Right cardiac atrium (tissue), 5 donors: ENCODE measurements at places on chromosomes 4 and X. TPM values are rescaled to one million over a fixed set of nuclear protein-coding genes. Genes with fewer than 3 reads are reported as not detected.

DNA sequence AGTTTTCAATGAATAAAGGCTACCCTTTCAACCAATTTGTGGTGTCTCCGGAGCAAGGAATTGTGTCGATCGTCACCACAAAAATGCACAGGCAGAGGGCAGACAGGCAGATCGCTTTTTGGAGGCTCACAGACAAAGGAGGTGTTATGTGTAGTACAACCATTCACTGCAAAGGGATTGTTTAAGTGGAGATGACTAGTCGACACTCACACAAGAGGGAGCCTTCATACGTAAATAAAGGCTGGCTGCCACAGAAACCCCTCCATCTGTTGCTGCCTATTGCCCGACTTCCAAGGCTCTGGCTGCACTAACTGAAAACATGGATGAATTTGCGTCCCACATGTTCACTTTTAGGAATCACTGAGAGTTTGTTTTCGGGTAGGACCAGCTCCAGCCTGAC is 281.1 kb downstream of the NKX6-1 start:
- DNase-seq, result no peak

DNA sequence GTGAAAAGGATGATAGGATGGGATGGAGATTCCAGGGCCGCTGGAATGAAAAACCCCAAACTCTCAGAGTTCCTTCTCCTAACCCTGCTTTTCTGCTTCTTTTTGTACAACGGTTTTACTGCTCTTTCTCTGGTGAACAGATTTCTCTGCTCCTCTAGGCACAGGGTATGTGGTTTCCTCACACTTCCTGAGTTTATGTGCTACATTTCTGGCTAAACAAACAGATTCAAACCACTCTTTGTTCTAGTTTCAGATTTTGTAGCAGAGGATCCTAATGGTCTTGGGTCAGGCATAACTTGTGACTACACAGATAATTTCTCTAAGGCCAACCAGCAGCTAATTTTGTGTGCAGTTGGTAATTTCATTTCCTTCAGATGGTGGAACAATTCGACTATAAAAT is 52.6 kb downstream of the OSTC start:
- DNase-seq, result no peak

DNA sequence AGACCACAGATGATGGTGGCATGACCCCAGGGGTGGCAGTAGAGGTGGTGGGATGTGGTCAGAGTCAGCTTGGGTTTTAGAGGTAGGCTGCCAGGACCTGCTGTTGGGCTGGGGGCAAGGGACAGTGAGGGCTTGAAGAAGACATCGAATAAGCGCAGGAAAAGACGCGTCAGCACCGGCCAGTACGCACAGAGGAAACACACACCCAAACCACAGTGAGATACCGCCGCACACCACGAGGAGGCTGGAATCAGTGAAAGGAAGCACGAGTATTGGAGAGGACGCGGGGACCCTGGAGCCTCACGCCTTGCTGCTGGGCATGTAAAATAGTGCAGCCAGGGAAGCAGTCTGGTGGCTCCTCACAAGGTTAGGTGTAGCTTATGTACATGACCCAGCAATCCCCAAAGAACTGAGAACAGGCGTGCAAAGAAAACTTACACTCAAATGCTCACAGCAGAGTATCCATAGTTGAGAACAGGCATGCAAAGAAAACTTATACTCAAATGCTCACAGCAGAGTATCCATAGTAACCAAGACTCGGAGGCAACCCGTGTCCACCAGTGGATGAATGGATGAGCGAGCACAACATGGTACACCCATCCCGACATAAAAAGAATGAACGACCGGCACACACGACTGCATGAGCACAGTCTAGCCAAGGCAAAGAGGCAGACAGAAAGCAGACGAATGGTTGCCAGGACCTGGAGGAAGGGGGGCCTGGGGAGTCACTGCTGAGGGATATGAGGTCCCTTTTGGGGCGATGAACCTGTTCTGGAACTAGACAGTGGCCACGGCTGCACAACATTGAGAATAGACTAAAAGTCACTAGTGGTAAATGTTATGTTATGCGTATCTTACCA is 13.3 kb downstream of the PDZD4 start:
- no peak for DNase-seq

- DNase-seq, result no peak
Measured at GRCh38 chr4:128980816-128981326, 112.5 kb downstream of the SCLT1 start.

DNA sequence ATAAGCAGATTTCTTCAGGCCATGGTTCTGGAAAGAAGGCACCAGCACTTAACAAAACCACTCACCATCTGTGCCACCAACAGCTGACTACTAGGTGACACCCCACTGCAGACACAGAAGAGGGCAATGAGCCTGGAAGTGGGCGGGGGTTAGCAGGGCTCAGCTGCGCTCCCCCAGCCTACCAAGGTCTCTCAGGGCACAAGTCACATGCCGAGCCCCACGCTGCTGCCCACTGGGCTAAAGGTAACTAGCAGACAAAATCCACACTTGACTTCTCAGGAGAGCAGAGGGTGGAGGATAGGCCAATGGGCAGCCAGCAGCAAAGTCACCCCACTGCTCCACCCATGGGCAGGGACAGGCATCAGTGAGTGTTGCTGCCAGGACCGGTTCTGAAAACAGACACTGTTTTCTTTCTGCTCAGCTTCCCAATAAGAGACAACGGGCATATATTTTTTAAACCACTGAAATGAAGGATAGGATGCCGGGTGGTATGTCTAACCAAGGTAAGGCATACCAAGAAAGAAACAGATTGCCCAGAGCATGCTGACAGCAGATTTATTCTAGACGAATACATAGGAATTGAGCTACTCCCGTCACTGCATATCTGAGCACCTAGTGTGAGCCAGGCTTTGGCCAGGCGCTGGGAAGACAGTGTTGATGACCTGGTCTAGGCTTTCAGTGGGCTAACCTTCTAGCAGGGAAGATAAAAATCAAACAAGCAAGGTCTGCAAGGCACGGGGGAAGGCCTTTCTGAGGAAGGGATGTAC is 20.1 kb downstream of the ACSL1 start:
- peak; percentile 86 for DNase-seq

GRCh38 chr4:150562250-150562649 is 19.7 kb upstream of the MAB21L2 start:
- DNase-seq, result no peak

DNA sequence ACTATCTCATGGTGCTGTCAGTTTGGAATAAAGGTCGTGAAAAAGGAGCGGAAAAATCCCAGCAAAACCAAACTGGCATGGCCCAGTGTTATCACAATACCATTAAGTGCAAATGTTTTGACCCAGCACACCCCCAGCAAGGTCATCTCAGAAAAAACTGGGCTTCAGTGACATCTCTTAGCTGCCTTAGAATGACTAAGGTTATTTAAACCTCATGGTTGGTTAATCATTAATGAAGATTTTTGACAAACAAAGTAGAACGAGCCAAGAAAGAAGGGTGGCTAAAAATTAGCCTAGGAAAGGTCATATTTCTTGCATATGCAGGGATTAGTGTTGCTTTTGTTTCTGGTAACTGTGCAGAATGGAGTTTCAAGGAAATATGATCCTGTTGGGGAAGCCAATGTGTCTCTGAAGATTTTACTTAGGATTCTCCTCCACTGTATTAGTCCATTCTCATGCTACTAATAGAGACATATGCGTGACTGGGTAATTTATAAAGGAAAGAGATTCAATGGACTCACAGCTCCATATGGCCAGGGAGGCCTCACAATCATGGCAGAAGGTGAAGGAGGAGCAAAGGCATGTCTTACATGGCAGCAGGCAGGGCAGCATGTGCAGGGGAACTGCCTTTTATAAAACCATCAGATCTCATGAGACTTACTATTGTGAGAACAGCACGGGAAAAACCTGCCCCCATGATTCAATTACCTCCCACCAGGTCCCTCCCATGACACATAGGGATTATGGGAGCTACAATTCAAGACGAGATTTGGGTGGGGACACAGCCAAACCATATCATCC is 83.5 kb downstream of the CHRNA9 start:
- no peak for DNase-seq

DNA sequence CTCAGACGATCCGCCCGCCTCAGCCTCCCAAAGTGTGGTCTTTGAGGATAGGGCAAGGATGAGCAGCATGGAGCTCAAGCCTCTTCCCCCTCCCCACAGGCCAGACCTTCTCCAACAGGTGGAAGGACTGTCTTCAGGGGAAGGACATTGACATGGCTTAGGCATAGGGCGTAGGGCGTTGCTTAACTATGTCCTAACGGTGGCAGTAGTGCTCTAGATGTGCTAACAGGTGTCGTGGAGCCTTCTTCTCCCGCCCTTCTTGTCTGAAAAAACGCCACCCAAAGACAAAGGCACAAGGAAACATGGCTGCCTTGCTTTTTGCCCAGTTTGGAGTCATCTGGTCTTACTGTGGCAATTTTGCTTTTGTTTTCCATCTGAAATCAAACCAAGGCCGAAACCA is 219.8 kb downstream of the OR13H1 start:
- DNase-seq, result no peak

DNA sequence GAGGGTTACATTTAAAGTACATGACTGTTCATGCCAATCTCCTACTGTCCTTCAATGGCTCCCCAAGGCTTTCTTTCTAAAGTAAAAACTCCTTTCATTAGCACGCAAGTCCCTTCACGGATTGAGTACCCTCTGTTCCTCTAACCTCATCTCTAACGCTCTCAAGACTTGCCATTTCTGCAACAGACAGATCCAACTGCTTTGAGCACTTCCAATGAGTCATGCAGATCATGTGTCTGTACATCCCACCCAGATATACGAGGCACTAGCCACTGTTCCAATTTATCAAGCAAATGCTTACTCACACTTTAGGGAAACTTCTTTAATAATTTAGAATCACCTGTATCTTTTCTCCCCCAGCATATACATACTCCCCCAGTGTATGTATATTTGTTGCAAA is 332.5 kb upstream of the ZFP42 start:
- no peak for DNase-seq

GRCh38 chr4:121182296-121182695 is 18.2 kb upstream of the TNIP3 start:
- DNase-seq, result no peak

DNA sequence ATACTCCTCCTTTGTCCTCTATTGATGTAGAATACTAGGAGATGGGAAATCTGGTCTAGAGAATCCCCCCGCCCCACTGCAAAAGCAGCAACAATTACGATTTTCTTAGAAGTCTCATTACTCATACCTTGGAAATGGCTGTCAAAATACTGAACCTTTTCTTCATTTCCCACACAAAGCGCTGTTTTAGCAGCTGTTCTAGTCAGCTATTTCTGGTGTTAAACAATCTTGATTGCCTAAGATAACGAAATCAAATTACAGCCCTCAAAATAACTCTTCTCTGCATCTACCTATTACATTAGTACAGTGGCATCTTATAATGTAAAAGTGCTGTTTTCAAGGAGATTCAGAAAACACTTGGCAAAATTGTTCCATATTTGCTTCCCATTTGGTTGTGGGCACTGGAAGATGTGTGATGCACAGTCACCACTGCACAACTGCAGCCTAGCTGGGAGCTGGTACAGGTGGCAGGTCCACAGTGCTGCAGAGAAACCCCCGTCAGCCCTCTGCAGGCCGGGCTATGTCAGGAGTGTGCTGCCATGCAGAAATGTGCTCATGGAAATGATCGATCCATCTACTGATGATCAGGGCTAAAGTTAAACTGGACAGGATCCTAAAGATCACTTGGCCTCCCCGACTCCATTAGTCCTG is 50.4 kb downstream of the TBC1D9 start:
- DNase-seq, result no peak

- DNase-seq, result no peak
Measured at GRCh38 chr4:38535717-38536116, 128.3 kb upstream of the KLF3 start.

GRCh38 chr4:185853841-185854240 is 41.8 kb upstream of the SORBS2 start:
- DNase-seq, result no peak

- DNase-seq, result no peak
Measured at GRCh38 chrX:40849906-40850823, 114.8 kb upstream of the MED14 start.

- DNase-seq, result no peak
Measured at GRCh38 chrX:27964432-27964831, 16.8 kb downstream of the DCAF8L1 start.

GRCh38 chr4:84796394-84796793 is 170.1 kb downstream of the WDFY3 start:
- DNase-seq, result no peak

- DNase-seq, result peak; percentile 65
Measured at GRCh38 chr4:11769434-11769833, 340.7 kb upstream of the HS3ST1 start.

- no peak for DNase-seq
Measured at GRCh38 chr4:29051381-29051965, 1668.7 kb upstream of the PCDH7 start.

DNA sequence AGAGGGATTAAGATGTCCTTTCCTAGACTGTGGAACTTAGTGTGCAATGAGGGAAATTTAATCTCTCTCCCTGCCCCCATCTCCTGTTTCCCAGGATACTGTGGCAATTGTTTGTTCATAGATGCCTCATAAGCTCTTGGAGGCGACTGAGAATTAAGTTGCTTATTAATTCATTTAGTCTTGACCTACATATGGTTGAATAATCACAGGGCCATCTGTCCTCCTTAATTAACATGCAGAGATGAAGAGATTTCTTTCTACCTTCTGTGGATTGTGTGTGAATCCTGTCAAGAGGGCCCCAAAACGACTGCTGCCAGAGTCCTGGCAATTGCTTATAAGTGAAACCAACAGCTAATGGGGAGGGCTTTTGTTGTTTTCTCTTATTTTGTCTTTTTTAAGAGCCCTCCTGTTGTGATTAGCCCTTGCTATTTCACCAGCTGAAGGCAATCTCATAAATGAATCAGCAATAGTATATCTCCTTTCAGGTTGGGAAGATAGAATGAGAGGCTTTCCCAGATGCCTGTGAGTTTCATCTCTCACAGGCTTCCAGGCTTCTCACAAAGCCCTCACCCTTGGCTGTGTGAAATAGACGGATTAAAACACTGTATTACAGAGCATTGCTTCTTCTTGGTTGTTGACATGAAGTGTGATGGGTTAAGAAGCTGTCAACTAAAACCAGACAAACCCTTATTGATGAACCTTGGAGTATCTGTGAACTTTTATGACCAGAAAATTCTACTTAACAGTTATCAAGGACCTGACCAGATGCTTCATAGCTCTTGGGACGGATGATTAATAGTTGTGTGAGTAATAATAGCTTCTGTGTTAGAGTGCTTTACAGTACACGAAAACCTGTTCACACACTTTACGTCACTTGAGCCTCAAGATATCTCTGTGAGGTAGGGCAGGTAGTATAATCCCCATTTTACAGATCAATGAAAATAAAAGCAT is 58.5 kb downstream of the PGRMC2 start:
- DNase-seq, result no peak

DNA sequence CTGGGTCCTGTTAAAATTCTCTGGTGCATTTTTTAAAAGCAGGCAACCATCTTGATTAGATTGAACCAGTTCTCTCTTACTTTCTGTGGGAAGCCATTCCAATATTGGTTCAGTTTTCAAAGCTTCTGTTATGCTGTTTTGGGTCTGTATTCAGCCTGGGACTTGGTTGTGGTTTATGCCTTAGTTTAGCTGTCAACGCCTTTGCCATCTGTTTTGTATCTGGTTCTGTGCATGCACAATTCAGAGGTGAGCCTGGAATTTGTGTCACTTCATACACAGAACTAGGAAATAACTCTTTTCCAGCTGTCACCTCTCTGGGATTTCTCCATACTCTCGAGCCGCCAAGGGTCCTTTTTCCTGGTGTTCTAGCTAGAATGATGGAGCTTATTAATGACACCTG is 46.2 kb downstream of the STAP1 start:
- no peak for DNase-seq

PHKA1 gene
- 12.0 TPM for total RNA-seq

ATP11C gene
- total RNA-seq, result 8.7 TPM

GPR78 gene
- total RNA-seq, result 0.12 TPM
